Hippocampal formation (tissue), 2 donors: ENCODE measurements at places on chromosomes 3 and 15.

DNA sequence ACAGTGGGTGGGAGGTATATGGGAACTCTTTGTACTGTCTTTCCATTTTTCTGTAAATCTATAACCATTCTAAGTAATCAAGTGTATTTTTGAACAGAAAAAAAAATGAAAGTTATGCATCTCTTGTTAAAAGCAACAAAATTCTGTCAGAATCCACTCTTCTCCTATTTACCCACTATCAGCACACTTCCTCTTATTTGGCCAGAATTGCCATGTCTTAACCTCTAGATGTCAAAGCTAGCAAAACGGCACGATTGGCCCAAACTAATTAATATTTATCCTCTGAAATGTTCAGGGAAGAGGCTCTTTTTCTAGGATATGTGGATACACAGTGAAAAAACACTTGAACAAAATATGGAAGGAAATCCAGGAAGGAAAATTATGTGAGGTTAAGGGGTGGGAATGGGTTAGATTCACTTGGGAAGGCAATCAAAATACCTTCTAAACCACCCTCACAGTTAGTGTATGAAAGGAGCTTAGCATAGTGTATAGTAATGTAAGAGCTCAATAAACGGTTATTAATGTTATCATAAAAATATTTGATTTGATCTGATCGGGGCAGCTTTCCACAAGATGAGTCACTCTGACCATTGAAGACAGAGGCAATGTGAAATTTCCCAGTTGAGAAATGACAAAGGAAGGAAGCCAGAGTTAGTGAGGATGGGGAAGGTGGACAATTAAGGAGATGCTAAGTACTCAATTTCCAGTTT lies 20.1 kb upstream of the TGFBR2 start:
- DNase-seq: no peak

- no peak for DNase-seq
Observed at GRCh38 chr3:46693892-46694226, 380 bp upstream of the ALS2CL start.

DNA sequence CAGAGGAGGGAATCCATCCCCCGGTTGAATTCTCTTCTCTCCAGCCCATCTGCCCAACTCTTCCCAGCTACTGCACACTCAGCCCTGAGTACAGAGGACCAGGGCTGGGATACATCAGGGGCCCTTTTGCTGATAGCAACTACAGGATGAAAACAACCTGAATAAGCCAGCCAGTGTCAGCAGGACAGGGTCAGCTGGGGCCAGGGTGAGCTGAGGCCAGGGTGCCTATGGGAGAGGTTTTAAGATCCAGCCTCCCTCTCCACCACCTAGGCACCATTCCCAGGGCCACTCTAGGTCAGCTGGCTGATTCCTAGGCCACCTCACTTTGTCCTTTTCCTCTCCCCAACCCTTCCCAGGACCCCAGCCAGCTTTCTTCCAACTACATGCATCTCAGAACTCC lies 83.8 kb downstream of the MRPL46 start:
- DNase-seq: no peak

- DNase-seq: no peak
Observed at GRCh38 chr15:78684657-78685056, 43.6 kb upstream of the CHRNB4 start.

- DNase-seq: no peak
Observed at GRCh38 chr15:70650567-70651302, 112.6 kb downstream of the UACA start.
